ENCODE measurements at places on chromosomes 2 and 18. TPM values are rescaled to one million over a fixed set of nuclear protein-coding genes. Genes with fewer than 3 reads are reported as not detected.

- no peak overlapping the region for H3K27ac ChIP-seq
- peaks cover 6% of the 10 kb centered on the region for H3K27me3 ChIP-seq
- no peaks in the 10 kb centered on the region for H3K36me3 ChIP-seq
- H3K4me3 ChIP-seq = no peak overlapping the region
Measured at GRCh38 chr18:48314690-48315089, 94.5 kb downstream of the ZBTB7C start.

DNA sequence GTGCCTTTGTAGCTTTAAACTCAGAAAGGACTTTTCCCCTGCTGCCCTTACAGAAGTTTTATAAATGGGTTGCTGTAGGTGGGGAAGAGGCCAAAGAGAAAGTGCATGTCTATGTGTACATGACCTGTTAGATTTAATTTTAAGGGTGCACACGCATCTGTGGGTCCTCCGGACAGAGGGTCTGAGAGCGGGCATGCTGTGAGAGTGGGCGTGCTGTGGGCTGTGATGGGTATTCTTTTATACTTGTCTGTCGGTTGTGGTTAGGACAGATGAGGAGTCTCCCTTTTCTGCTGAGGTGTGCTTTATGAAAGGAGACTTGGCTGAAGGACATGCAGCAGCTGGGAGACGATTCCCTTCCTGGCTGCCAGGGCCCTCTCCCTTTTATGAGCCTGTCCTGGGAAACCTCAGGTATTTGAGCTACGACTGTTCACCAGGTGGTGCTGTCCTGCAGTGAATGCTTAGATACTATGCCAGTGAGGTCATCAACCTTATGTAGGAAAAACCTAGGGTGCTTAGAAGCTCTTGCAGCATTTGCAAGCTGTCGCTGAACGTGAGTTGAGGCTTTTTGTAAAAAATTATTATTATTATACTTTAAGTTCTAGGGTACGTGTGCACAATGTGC, 67.5 kb downstream of the TANC1 start:
- no peaks in the 10 kb centered on the region for H3K36me3 ChIP-seq
- H3K4me1 ChIP-seq = no peaks in the 10 kb centered on the region
- H3K27me3 ChIP-seq = peaks cover 2% of the 10 kb centered on the region
- H3K27ac ChIP-seq = no peak overlapping the region
- no peak overlapping the region for H3K4me3 ChIP-seq
- DNase-seq = no peak

- H3K27me3 ChIP-seq = peaks cover 48% of the 10 kb centered on the region
- peaks cover 5% of the 10 kb centered on the region for H3K4me1 ChIP-seq
- no peak overlapping the region for H3K4me3 ChIP-seq
- no peaks in the 10 kb centered on the region for H3K36me3 ChIP-seq
Measured at GRCh38 chr18:5195656-5196055, 1.4 kb downstream of the AKAIN1 start.

- DNase-seq = no peak
- H3K4me3 ChIP-seq = no peak overlapping the region
- H3K27ac ChIP-seq = no peak overlapping the region
- H3K36me3 ChIP-seq = no peaks in the 10 kb centered on the region
Measured at GRCh38 chr2:109481196-109481555, 132.6 kb downstream of the SEPTIN10 start.

GRCh38 chr18:9971313-9971920, 57.6 kb downstream of the VAPA start:
- no peaks in the 10 kb centered on the region for H3K4me1 ChIP-seq
- no peaks in the 10 kb centered on the region for H3K36me3 ChIP-seq

GRCh38 chr2:182378759-182379158, 48.1 kb downstream of the PDE1A start:
- no peaks in the 10 kb centered on the region for H3K36me3 ChIP-seq
- DNase-seq = no peak
- H3K27me3 ChIP-seq = no peaks in the 10 kb centered on the region
- H3K4me1 ChIP-seq = no peaks in the 10 kb centered on the region

DNA sequence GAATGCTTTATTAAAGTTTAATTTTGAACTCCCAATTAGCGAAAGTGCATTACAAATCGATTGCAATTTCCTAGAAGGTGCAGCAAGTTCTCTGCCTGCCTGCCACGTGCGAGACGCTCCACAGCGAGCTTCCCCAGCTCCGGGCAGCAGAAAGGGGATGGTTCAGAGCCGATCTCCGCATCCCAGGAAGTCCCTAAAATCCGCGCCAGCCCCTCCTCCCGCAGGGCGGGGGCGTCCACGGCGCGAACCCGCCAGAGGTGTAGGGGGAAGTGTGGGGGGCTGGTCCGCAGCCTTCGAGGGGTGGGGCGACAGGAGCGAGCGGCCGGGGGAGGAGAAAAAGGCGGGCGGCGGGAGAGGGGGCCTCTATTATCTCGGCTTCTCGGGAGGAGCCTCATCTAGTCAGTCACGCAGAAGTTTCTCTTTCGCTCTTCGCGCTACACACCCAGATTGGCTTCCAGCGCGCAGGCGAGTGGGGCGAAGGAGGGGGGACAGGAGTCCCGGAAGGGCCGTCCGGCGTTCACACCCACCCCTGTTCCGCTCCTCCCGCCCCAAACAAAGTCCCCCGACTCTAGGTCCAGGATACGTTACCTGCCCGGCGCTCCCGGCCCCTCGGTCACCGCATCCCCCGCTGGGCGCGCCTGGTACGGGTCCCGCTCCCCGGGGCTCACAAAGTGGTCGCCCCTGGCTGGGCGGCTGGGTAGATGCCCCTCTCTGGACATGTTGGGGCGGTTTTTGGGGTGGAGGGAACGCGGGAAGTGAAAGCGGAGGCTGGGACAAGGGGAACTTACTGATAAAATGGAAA, 9.1 kb upstream of the NR4A2 start:
- DNase-seq = peak; percentile 85
- H3K36me3 ChIP-seq = peaks cover 4% of the 10 kb centered on the region
- H3K27ac ChIP-seq = peak overlapping the region; percentile 99
- peak overlapping the region; percentile 96 for H3K4me3 ChIP-seq
- no peaks in the 10 kb centered on the region for H3K27me3 ChIP-seq

DNA sequence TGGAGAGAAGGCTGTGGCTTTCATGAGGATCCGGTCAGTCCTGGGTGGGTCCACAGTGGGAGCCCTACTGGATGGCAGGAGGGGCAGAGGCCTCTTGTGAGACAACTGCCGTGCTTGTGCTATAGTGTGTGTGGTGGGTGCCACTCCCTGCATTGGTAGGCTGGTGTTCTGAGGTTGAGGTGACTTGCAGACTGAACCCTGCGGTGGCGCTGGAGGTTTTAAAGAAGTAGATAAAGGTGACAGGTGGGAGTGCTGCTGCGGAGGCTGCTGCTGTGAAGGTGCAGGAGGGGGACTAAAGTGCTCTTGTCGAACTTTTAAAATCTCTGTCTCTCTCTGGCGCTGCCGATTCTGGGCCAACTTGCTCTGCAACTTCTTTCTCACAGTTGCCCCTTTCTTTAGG, 29.7 kb downstream of the INO80D start:
- H3K4me1 ChIP-seq = no peaks in the 10 kb centered on the region
- H3K27ac ChIP-seq = no peak overlapping the region
- no peak overlapping the region for H3K4me3 ChIP-seq
- no peaks in the 10 kb centered on the region for H3K27me3 ChIP-seq

DNA sequence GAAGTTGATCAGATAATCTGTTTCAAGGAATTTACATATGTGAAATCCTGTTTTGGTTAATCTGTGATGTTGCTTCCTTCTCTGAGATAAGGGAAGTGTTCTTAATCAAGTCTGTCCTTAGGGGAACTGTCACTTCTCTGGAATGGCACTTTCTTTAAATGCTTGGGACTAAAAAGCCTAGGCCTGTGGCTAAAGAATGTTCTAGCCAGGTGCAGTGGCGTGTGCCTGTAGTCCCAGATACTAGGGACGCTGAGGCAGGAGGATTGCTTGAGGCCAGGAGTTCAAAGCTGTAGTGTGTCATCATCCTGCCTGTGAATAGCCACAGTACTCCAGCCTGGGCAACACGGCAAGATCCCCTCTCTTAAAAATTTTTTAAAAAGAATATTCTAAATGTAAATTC, 217.6 kb upstream of the SIX3 start:
- H3K27me3 ChIP-seq = peaks cover 1% of the 10 kb centered on the region
- no peak for DNase-seq
- H3K4me3 ChIP-seq = no peak overlapping the region
- no peaks in the 10 kb centered on the region for H3K4me1 ChIP-seq
- H3K27ac ChIP-seq = no peak overlapping the region
- no peaks in the 10 kb centered on the region for H3K36me3 ChIP-seq

DNA sequence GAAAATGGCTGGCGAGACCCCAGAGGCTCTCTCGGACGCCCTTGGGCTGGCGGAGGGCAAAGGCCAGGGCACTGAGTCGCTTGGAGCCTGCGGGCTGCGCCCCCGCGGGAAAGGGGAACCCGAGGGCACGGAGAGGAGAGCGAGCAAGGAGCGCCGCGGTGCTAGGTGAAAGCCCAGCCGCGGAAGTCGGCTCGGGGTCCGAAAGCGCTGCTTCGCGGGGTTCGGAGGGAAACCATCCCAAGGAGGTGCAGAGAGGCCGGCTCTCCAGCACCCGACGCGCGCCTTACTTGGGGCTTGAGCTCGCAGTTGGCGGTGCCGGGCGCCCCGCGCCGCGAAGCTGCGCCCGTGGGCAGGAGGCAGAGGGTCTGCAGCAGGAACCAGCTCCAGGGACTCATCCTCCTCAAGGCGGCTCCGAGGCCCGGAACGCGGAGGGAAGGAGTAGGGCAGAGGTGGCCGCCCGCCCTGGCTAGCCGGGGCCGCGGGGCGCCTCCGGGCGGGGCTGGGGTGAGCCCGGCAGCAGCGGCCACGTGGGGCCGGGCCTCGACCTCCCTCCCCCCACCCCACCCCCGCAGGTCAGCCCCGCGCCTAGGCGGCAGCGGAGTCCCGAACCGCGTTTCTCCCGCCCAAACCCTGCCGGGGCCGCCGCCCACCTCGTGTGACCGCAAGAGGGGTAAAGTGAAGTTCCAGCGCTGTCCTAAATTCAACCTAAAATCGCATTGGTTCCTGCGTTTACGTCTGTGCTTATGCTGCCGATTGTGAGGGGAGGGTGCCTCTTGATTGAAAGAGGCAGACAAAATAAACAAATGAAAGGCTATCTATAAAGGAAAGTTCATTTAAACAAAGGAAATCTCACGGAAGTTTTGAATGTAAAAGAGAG, at the start of gene TRABD2A:
TSS of gene TRABD2A (minus strand) at position 440 of the 877 bp plus-strand sequence. CDS start at position 395, 45 bp downstream.
- no peaks in the 10 kb centered on the region for H3K27me3 ChIP-seq
- H3K27ac ChIP-seq = peak within 1 kb of the TSS; percentile 99
- peak; percentile 41 for DNase-seq
- H3K4me3 ChIP-seq = peak within 1 kb of the TSS; percentile 98
- peaks cover 73% of the 10 kb centered on the region for H3K4me1 ChIP-seq

DNA sequence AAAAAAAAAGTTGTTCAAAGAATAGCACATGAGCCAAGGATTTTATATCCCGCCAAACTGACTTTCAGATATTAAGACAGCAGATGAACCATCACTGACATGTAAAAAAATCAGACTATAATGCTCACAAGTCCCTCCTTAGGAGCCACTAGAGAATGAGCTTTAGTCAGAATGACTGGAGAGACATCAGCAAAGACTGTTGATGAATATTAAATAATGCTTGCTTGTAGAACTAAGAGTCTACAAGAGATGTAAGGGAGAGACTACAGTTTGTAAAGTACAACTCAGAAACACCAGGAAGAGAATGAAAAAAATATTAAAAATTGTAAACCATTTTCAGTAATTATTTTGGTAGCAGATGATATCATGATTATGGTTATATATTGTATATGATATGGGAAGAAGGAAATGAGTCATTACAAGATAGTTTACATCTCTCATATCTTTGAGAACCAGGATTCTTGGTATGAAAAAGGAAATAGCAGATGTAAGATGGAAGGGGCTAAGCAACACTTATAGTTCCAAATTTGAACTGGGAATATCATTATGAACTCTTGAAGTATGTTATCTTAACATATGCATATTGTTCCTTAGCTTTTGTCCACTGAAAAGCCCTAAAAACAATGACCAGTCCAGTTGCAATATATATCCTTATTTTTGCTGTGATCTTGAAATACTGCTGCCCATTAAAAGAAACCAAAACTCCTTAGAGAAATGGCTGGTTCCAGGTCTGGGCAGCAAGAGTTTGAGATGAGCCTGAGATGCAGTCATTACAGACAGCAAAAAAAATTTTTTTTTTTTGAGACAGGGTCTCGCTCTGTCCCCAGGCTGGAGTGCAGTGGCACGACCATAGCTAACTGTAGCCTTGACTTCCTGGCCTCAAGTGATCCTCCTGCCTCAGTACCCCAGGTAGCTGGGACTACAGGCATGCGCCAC, 55.7 kb downstream of the PTPN2 start:
- H3K4me3 ChIP-seq = peak overlapping the region; percentile 20
- no peaks in the 10 kb centered on the region for H3K27me3 ChIP-seq
- peaks cover 60% of the 10 kb centered on the region for H3K36me3 ChIP-seq
- DNase-seq = no peak

DNA sequence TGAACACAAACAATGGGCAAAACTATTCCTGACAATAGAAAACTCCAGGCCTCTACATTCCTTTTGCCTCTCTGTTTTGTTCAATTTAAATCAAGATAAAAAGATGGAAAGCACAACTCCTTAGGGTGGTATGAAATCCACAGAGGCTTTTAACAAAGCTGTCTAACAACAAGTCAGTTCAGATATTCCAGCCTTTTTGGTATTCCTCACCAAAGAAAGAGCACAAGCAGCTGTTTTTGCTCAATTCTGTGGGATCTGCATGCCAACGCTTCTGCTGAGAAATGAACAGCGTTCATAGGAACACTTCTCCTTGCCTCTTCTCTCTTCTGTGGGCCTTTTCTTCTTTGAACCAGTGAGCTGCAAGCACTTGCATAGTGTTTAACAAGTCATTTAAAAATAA, 411.6 kb upstream of the TCF4 start:
- no peaks in the 10 kb centered on the region for H3K4me1 ChIP-seq
- no peak overlapping the region for H3K4me3 ChIP-seq
- H3K27ac ChIP-seq = no peak overlapping the region
- no peak for DNase-seq
- no peaks in the 10 kb centered on the region for H3K27me3 ChIP-seq
- H3K36me3 ChIP-seq = no peaks in the 10 kb centered on the region

- peaks cover 49% of the 10 kb centered on the region for H3K4me1 ChIP-seq
- peak overlapping the region; percentile 66 for H3K4me3 ChIP-seq
- H3K27me3 ChIP-seq = no peaks in the 10 kb centered on the region
- peak overlapping the region; percentile 20 for H3K27ac ChIP-seq
- DNase-seq = no peak
Measured at GRCh38 chr2:27716301-27717069, 52.8 kb downstream of the SLC4A1AP start.

GRCh38 chr18:59787998-59788790, 91.0 kb upstream of the CCBE1 start:
- no peak overlapping the region for H3K27ac ChIP-seq
- no peaks in the 10 kb centered on the region for H3K36me3 ChIP-seq
- peaks cover 6% of the 10 kb centered on the region for H3K27me3 ChIP-seq
- H3K4me3 ChIP-seq = no peak overlapping the region
- no peaks in the 10 kb centered on the region for H3K4me1 ChIP-seq
- DNase-seq = no peak

GRCh38 chr18:5464251-5464650, 79.5 kb downstream of the EPB41L3 start:
- no peak for DNase-seq
- H3K4me1 ChIP-seq = peaks cover 10% of the 10 kb centered on the region
- H3K27me3 ChIP-seq = peaks cover 3% of the 10 kb centered on the region
- H3K27ac ChIP-seq = no peak overlapping the region

COL4A3 gene
- total RNA-seq = not detected

TXNDC2 gene
- 0.26 TPM for total RNA-seq

KCTD1 gene
- 5.3 TPM for total RNA-seq

ITM2C gene
- total RNA-seq = 4.2 TPM

NEU4 gene
- total RNA-seq = 0.61 TPM

Data from activated T-helper 1 cell treated with anti-CD3 and anti-CD28 coated beads, Interleukin-12 subunit alpha, Interleukin-12 subunit beta, Interleukin-2, Interleukin-4 antibody, amounts not matched to agents 30 ng/mL and 10 ng/mL and 1 ng/mL, durations not matched to agents 14 hours and 24 hours and 36 hours (primary cell).